Daoy (cell line): ENCODE measurements at places on chromosomes 4 and X. TPM values are rescaled to one million over a fixed set of nuclear protein-coding genes. Genes with fewer than 3 reads are reported as not detected.
A peak's percentile ranks its signal among the peaks of the same experiment; 100 is the strongest.

DNA sequence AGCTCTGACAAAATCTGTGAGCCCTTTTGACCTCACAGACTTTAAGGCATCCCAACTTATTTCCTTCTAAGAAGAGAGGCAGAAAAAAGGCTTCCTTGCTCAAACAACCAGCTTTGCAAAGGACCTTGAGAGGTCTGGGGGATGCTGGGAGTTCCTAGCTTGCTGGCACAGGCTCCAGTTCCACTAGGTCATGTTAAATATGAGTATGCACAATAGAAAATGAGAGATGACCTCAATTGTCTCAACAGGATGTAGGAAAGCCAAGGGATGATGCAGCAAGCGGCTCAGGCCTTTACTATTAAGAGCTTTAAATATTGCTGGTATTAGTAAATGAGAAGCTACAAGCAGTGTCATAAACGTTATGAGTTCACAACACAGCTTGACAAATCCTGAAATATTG is 13.3 kb upstream of the ZNF827 start:
- DNase-seq: no peak

GRCh38 chrX:11445540-11445939 is 152.3 kb downstream of the AMELX start:
- DNase-seq: no peak

DNA sequence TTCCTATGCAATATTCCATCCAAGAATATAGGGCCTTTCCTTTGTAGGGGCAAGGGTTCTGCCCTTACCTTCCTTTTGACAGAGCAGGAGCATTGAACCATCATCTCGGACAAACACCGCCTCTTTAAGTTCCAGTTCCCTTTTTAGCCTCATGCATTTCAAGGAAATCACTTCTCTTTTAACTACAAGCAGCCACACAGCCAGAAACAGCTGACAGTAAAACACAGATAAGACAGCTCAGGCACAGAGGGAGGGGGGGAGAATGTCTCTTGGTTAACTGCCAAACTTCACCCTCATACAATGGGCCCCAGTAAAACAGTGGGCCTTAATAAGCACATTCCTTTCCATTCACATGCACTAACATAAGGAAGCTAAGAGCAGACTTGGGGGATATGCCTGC is 648.3 kb downstream of the GABRG1 start:
- DNase-seq: no peak

- no peak for DNase-seq
These were observed 82.9 kb downstream of the PDLIM5 start for GRCh38 chr4:94534401-94535312.

Gene KIT
- total RNA-seq: not detected in 2 replicates

Gene VCX
- total RNA-seq: 0.27 and 3.8 TPM in 2 replicates

DNA sequence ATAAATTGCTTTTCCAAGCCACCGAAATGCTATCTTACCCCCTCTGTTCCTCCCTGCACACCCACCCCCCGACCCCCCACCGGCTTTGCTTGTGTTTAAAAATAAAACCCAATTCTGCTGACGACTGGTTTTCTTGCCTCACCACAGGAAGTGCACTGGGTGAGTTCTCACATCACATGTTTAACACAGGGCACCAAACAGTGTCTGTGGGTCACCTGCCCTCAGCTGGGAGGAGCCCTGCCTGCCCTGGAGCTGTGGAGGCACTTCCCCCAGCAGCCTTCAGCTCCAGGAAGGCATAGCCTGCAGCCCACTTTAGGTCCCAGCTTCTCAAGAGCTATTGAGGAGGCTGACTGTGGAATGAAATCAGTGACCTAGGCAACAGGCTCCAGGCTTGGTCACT is 8.8 kb downstream of the TMEM255A start:
- peak; percentile 28 for DNase-seq
